Left renal pelvis (tissue), 4 donors: ENCODE measurements at places on chromosomes 4 and X. TPM values are rescaled to one million over a fixed set of nuclear protein-coding genes. Genes with fewer than 3 reads are reported as not detected.

GRCh38 chr4:147546349-147546748, 65.5 kb downstream of the EDNRA start:
- no peak for DNase-seq

DNA sequence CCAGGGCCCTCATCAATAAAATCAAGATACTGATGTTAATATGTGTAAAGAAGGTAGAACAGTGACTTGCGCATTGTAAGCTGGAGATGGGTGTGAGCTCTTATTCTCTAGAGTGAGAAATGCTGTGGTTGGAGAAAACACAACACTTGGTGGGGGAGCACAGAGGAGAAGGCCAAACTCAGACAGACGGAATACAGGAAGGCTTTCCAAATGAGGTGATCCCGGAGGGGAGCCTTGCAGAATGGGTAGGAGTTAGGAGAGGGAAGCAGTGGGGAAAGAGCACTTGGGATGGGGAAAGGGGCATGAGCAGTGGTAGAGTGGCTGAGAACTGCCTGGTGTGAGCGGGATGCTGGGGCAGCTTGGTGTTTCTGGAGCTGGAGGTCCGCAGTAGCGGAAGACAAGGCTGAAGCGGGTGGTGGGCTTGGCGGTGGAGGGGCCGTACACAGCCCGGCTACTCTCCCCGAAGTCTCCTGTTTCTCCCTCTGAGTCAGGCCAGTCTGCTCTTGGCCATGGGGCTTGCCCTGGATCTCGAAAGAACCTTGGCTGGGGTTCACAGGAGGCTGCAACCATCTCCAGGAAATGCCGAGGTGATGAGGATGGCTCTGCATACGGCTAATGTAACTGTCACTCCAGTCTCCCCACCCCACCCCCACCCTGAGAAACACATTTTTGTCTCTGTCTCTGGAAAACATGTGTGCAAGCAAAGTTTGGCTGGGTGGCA, 11.3 kb upstream of the PLAC1 start:
- no peak for DNase-seq

- DNase-seq: no peak
These were observed 15.4 kb downstream of the SMIM10 start for GRCh38 chrX:135006187-135006586.

DNA sequence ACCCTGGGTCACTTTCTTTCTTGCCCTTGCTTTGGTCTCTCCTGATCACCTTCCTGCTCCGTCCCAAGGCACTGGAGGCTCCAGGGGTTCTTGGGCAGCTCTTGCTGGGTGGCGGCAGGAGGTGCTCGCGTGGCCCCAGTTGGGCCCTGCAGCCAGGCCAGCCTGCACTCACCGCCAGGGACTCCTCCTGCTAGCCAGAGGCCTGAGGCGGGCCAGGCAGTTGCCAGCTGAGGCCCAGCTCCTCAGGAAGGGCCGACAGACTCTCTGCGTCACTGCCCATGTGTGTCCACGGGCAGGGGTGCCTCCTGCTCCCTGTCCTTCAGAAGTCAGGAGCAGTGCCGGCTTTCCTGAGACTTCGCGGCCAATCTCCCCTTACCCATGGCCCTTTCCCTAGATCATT, 9.3 kb downstream of the SUV39H1 start:
- DNase-seq: no peak

DNA sequence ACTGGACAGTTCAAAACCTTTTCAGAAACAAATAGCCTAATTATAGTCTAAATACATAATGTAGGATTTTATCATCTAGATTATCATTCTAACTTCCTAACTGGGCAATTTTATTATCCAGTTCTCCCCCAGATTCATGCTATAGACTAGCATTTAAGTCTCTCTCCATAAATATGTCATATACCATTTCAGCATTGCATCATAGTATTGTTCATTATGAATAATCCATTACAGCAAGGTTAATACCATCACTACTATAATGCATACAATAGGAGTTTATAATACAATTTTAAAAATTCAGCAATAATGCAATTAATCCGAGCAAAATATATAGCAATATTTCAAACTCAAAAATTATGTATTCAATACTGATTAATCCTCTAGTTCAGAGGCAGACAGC, 77.4 kb downstream of the PDGFC start:
- no peak for DNase-seq

DNA sequence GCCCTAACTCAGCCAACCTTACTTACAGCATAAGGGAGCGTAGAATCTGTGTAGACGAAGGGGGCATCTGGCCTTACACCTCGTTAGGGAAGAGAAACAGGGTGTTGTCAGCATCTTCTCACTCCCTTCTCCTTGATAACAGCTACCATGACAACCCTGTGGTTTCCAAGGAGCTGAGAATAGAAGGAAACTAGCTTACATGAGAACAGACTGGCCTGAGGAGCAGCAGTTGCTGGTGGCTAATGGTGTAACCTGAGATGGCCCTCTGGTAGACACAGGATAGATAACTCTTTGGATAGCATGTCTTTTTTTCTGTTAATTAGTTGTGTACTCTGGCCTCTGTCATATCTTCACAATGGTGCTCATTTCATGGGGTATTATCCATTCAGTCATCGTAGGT, 14.6 kb downstream of the PLP1 start:
- no peak for DNase-seq

GRCh38 chrX:100417681-100418080, 7.6 kb upstream of the PCDH19 start:
- DNase-seq: no peak

- no peak for DNase-seq
These were observed 61.7 kb downstream of the MAML3 start for GRCh38 chr4:140092094-140092851.

DNA sequence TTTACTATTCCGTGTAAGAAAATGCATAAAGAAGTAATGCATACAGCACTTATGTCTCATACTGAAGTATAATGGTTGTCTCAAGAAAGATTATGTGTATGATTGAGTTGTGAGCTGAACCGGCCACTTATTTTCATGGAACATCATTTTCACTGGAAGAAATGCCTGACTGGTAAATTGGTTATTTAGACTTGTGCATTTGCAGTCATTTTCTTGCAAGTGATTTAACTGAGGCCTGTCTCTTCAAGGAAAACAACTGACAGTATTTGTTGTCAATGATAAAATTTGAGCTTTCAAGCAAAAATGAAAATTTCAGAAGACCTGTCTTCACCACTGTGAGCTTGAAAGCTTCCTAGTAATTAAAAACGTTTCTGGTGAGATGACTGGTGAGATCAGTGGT, 62.7 kb upstream of the RPS6KA3 start:
- no peak for DNase-seq

GRCh38 chrX:40734971-40735324, 394 bp downstream of the MED14 start:
- peak; percentile 12 for DNase-seq

DNA sequence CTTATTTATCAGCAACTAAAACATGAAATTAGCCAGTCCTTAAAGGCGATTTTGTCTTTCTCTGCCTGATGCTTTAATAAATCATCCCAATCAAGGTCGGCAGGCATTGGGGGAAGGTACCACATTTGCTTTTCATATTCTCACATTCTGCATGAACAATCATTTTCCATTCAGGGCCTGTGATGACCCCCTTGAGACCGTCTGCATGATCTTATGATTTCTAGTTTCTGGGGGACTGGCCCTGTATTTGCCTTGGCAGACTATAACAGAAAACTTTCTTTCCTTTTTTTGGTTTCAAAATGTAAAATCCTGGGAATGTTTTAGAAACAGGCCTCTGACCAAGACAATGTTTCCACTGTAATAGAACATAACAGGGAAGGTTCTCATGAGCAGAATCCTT, 296.8 kb downstream of the IDS start:
- DNase-seq: no peak

GRCh38 chrX:80808881-80809411, 731 bp downstream of the BRWD3 start:
- DNase-seq: no peak

- DNase-seq: no peak
These were observed 816.0 kb upstream of the PCDH10 start for GRCh38 chr4:132332932-132333723.

DNA sequence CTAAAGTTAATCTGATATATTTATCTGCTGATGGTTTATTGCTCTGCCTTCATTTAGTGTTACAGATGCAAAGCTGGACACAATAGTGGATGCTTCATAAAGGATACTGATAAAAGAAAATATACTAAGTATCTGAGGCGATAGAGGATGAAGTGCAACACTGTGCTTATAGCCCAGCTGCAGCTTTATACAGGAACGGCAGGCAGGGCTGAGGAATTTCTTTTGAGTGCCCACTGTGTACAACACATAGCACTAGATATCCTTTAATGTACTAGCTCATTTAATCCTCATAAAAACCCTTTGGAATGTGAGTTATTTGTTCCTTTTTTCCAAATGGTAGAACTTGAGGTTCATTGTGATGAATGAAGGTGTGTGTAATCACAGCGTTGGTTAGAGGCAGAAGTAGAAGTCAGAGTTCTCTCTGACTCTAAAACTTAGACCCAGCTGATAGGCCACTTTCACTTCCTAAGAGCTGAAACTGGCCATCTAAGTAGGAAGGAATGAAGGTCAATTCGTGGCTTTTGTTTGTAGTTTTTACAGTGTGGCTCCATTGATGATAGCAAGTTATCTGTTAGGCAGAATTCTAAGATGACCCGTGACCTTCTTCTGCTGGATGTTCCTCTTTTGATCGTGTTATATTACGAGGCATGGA, 138.0 kb downstream of the VEGFC start:
- no peak for DNase-seq

GRCh38 chr4:156113138-156113765, 159.6 kb upstream of the CTSO start:
- no peak for DNase-seq

- DNase-seq: no peak
These were observed 63.9 kb downstream of the WFS1 start for GRCh38 chr4:6333301-6334202.

DNA sequence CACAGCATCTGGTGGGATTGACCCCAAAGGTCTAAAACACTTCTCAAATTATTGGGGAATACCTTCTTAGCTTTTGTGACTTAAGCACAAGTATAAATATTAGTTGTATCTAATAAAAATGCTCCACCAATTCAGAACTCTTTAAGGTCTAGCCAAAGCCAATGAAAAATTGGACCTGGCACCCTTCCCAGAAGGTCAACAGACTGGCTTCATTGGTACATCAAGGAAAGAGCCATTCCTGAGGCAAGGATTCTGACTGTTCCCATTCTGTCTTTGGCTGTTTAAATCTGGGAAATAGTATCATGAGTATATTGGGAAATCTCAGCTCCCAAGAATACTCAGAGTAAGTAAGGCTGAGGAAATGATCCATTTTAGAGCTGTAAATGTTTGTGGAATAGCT, 153.0 kb upstream of the TRPC5 start:
- no peak for DNase-seq

DNA sequence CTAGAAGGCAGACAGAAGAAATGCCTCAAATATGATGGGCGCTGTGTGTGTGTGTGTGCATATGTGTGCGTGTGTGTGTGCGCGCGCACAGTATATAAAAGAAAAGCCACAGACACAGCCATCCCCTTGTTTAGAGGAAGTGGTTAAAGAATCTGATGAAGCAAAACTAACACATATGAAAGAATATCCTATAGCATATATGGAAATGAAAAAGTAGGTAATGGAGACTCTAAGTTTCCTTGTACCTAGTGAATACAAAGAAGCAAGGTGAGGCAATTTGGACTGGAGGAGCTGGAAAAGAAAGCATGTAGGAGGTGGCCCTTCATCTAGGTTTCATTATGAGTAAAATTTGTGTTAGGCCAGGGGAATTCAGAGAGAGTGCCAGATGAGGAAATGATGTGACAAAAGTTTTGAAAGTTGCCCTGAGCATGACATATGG, 58.6 kb upstream of the MCF2 start:
- DNase-seq: no peak

GRCh38 chrX:123648028-123648810, 84.6 kb downstream of the THOC2 start:
- peak; percentile 34 for DNase-seq

DNA sequence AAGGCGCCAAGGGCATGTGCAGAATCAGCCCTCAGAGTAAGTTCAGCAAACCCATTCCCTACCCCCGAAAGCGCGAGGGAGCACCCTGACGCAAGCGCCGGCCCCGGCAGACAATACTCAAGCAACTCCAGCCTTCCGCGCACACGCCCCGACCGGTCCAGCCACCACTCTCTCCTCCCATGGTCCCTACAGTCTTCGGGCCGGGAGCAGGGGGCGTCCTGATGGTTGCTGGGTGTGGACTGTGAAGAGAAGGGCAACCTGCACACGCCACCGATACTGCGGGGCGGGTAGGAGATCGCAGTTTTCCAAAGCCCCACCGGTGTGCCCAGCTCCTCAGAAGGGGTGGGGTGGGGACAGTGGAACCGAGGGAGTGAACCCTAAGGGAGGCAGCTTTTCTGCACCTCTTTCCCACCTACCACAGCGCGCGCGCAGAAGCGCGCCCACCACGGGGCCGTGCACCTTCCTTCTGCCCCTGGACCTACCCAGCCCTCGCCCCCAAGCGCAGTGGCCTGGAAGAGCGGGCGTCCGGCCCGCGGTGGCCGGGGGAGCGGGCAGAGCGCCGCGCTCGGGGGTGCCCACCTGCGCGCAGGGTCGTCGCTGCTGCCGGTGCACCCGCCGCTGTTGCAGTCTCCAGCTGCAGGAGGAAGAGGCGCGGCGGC, 650.2 kb upstream of the DIPK2B start:
- no peak for DNase-seq

GRCh38 chr4:80138551-80139538, 58.5 kb upstream of the PRDM8 start:
- DNase-seq: no peak

- DNase-seq: no peak
These were observed 1596.9 kb downstream of the RPA4 start for GRCh38 chrX:98480606-98481005.

DNA sequence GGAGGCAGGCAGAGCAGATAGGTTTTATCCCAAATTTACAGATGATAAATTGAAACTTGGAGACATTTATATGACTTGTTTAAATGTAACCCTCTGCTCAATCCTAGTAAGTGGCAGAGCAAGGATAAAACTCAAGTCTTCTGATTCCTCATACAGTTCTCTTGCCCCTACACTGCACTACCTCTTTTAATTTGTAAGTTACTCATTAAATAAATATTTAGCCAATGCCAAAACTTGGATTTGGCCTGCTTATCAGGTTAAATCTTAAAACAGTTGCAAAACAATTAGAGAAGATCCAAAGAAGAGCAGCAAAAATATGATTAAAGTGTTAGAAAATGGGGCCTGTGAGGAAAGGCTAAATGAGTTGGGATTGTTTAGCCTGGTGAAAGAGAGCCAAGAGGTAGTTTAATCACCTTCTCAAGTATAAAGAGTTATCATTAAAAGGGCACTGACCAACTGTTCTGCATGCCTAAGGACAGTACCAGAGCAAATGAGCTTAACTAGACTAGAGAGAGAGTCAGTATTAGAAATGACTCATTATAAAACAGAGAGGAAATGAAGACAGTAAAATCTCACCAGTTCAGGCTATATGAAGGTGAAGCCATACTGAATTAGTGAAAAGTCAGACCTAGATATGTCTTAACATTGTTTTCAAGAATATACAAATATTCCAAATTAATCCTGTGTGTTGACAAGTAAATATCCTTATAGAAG, 146.3 kb downstream of the GRIA3 start:
- DNase-seq: no peak

SOX3 gene
- not detected for polyA plus RNA-seq

ADGRL3 gene
- 29.3 TPM for polyA plus RNA-seq

MAP7D2 gene
- 0.56 TPM for polyA plus RNA-seq

EPHA5 gene
- 0.80 TPM for polyA plus RNA-seq

EFHC2 gene
- polyA plus RNA-seq: 10.1 TPM

NRK gene
- 24.2 TPM for polyA plus RNA-seq

OCRL gene
- 29.6 TPM for polyA plus RNA-seq

TMEM255A gene
- 0.49 TPM for polyA plus RNA-seq

ERCC6L gene
- 4.2 TPM for polyA plus RNA-seq

ASB11 gene
- polyA plus RNA-seq: 0.05 TPM

LRP2BP gene
- polyA plus RNA-seq: 2.7 TPM

AMOT gene
- polyA plus RNA-seq: 71.2 TPM

XK gene
- 1.0 TPM for polyA plus RNA-seq

SSX2 gene
- not detected for polyA plus RNA-seq

IL1RAPL1 gene
- polyA plus RNA-seq: 2.5 TPM

GAB3 gene
- 2.5 TPM for polyA plus RNA-seq
